ENCODE measurements at places on chromosomes 11 and 22.

DNA sequence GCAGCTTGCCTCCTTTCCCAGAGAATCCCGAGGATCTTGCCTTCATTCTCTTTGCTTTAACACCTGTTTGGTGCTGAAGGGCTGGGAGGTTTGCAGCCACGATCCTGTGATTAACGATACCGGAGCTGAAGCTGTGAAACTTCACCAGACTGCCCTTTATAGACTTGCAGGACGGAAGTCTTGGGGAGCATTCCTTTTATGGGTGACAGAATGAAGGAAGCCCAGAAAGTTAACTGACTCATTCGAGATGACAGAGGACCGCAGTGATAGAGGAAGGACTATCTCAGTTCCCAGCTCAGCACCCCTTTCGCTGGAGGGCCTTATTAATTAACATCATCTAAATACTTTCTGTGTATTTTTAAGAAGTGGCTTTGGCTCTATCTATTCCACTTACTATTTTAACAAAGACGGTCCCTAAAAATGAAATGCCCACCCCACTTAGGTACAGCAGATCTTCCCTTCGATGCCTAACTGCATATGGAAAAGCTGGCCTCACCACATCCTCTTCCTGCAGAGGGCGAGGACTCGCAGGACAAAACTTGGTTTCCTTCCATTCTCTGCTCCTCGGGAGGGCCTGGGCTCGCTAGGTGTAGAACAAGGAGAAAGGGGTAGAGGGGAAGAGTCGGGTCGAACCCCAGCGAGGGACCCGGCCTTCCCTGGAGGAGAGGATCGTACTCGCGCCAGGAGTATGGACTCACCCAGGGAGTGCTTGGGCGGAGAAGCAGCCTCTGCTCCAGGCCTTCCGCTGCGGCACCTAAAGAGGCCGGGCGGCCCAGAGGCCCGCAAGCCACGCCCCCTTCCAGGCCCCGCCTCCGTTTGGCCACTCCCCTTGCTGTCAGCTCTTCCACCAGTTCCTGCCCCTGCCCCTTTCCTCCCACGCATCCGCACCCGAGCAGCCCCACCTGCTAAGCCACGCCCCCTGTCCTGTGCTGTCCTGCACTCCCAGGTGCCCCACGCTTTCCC is 30.7 kb upstream of the USP47 start:
- DNase-seq, result no peak

GRCh38 chr11:68436162-68436888 is 24.2 kb upstream of the PPP6R3 start:
- no peak for DNase-seq

DNA sequence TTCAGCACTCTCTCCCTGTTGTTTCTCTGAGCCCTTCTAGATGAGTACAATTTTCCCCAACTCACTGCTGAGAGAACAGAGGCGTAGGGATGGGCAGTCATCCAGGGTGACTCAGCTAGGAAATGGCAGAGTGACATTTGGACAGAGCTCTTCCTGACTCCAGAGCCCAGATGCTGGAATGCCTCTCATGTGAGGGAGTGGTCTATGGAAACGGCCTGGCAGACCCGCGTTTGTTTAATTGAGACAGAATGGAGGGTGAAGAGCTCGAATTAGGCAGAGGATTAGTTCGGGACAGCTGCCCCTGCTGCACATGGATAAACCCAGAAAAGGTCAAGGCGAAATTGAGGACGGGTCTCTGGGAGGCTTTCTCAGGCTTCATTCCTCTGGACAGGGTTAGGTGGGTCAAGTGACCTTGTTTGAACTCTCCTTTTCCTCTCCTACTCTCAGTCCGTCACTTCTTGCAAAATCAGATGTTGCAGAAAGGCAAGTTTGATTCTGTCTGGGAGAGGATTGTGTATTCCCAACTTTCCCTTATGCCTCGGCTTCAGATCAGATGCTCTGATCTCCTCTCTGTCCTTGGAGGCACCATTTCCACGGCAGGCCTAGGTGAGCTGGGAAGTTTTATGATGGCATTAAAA is 7.6 kb upstream of the LMO2 start:
- DNase-seq, result no peak

- DNase-seq, result no peak
These were observed 205.1 kb downstream of the NXPE2 start for GRCh38 chr11:114883472-114883871.

GRCh38 chr11:78085972-78086371 is 6.3 kb upstream of the NDUFC2 start:
- DNase-seq, result no peak

- no peak for DNase-seq
These were observed 19.4 kb downstream of the RNF185 start for GRCh38 chr22:31179345-31179744.

DNA sequence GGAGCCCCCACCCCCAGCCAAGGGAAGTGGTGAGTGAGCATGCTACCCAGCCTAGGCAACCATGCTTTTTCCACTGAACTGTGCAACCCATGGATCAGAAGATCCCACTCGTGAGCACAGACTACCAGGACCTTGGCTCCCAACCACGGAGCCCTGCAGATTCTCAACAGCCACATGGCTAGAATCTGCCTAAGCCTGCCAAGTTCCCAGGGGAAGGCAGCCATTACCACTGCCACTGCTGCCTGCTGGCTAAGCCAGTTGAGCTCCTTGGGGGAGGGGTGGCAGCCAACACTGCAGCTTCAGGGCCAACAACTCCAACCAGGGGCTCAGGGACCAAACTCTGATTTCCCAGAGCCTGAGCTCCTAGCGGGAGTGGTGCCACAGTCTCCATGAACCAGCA is 195.8 kb downstream of the DLG2 start:
- no peak for DNase-seq

GRCh38 chr22:19172213-19173046 is 6.1 kb downstream of the SLC25A1 start:
- no peak for DNase-seq

DNA sequence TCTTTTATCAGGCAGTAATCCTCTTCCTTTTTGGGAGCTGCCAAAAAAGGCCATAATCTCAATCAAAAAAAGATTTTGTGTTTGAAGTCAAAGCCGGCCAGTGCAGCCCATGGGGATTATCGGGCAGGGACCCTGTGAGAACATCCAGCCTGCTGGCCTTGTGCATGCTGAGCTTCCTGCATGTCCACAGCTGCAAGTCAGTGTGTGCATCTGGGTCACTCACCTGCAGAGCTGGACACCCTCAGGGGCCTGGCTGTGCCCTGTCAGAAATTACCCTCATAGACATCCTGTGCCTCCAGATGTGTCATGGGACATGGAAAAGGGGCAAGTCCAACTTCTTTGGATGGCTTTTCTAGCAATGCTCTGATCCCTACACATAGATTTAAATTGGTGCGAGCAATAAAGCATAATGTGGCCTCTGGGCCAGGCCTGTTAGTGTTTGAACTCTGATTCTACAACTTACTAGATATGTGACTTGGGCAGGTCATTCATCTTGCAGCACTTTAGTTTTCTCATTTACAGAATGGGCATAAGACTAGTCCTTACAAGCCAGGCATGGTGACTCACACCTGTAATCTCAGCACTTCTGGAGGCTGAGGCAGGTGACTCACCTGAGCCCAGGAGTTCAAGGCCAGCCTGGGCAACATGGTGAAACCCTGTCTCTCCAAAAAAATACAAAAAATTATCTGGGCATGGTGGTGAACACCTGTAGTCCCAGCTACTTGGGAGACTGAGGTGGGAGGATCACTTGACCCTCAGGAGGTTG is 81.6 kb upstream of the LARGE1 start:
- no peak for DNase-seq

GRCh38 chr11:27159335-27159679 is 118.7 kb downstream of the BBOX1 start:
- DNase-seq, result no peak

- DNase-seq, result peak; percentile 59
These were observed 111.2 kb upstream of the THY1 start for GRCh38 chr11:119533921-119534736.

- no peak for DNase-seq
These were observed 16.0 kb upstream of the DKK3 start for GRCh38 chr11:12024254-12024926.

DNA sequence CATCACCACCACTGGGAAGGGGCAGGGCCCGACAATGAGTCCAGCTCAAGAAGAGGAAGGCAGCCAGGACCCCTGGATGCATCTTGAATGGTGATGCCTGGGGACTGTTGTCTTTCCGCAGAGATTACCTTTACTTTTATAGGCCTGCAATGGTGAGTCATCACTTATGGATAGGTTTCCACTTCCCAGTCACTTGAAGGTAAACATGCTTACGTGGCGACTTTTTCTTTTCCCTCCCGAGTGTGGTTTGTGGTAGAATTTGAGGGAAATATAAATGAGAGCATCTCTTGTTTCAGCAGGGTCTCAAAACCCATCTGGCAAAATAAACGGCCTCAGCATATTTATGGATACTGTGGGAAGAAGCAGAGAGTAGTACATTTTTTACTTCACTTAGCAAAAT is at the start of gene MMP13:
TSS of gene MMP13 (minus strand) at position 109 of the 400 bp plus-strand sequence. CDS start at position 82, 27 bp downstream.
- no peak for DNase-seq

DNA sequence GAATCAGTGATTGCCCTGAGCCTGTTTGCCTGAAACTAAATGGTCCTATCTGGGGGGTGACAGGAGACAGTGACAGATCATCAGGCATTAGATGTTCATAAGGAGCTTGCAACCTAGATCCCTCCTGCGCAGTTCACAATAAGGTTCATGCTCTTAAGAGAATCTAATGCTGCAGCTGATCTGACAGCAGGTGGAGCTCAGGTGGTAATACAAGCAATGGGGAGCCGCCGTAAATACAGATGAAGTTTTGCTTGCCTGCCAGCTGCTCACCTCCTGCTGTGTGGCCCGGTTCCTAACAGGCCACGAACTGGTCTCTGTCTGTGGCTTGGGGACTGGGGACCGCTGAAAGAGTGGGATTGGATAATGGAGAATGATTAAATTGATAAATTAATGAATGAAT is 14.0 kb downstream of the NOX4 start:
- DNase-seq, result no peak

- no peak for DNase-seq
These were observed 131.8 kb downstream of the UVRAG start for GRCh38 chr11:75946531-75947530.

GRCh38 chr11:118938491-118939403 is 13.0 kb upstream of the BCL9L start:
- DNase-seq, result no peak

DNA sequence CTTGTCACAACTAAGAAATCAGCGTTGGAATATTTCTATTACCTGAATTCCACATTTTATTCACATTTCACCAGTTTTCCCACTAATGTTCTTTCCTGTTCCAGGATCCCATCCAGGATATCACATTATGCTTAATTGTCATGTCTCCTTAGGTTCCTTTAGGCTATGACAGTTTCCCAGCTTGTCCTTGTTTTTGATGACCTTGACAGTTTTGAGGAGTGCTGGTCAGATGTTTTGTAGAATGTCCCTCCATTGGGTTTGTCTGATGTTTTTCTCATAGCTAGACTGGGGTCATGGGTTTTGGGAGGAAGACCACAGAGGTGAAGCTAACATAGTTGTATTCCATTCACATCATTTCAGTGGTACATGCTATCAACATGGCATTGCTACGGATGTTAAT is 80.8 kb upstream of the HEPHL1 start:
- DNase-seq, result no peak

DNA sequence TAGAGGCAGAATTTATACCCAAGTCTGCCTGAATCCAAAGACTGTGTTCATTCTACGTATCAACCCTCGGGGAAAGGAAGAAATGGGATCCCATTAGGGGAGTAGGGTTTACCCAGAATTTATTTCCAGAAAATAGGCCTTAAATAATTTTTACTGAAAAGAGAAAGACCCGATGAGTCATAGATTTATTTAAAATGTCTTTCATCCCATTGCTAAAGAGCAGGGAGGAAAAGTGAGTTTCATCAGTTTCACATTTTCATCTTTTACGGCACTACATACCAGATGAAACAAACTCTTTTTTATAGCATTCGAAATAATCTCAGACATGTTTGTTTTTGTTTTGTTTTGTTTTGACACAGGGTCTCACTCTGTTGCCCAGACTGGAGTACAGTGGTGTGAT is 31.3 kb downstream of the SLC1A2 start:
- no peak for DNase-seq

DNA sequence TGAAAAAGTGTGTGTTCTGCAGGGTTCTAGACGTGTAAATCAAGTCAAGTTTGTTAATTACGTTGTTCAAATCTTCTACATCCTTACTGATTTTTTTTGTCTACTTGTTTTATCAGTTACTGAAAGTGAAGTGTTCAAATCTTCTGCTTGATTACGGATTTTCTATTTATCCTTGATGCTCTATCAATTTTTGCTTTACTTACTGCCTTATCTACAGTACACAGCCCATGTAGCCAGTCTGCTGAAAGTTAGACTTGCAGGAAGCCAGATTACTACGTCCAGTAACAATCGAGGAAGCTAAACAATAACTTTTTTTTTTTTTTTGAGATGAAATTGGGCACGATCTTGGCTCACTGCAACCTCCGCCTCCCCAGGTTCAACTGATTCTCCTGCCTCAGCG is 15.6 kb upstream of the C11orf24 start:
- DNase-seq, result no peak

- no peak for DNase-seq
These were observed 88.0 kb upstream of the KCNQ1OT1 start for GRCh38 chr11:2787816-2788167.

- DNase-seq, result no peak
These were observed 4.4 kb downstream of the A4GALT start for GRCh38 chr22:42716221-42716620.

- no peak for DNase-seq
These were observed 88.6 kb downstream of the ST3GAL4 start for GRCh38 chr11:126444072-126444471.

GRCh38 chr22:49620003-49620556 is 207.6 kb downstream of the BRD1 start:
- no peak for DNase-seq

DNA sequence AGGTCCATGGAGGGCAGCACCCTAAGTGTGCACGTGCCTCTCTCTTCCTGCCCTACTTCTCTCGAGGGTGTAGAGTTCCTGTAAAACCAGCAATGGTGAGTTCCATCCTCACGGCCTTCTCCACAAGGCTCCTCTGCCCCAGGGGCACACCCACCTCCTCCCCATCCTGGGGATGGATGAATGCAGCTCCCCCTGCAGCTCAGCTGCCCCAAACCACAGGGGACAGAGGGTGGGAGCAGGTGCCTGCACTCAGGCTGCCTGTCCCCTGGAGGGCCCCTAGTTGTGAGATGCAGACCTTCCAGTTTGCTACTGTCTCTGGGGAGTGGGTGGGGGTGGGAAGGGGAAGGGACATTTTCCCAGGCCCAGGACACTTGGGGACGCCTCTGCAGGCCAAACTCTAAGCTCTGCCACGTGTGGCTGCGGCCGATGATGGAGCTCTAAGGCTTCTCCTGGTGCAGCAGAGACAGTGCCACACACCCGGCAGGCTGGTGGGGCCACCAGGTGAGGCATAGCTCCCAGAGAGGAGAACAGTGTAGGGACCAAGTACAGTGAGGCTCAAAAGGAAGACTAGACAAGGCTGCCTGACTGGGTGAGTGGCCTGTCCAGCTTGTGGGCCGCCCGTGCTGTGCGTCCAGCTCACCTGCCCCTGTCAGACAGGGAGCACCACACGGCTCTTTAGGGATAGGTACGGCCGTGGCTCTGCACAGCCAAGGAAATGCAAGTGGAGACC is 540.9 kb downstream of the TBC1D22A start:
- no peak for DNase-seq

GRCh38 chr22:35051013-35051535 is 14.9 kb upstream of the ISX start:
- DNase-seq, result no peak

Measured in stimulated activated naive CD8-positive, alpha-beta T cell treated with anti-CD3 and anti-CD28 coated beads, Interleukin-15, amount 100 ng/mL, for 72 hours (primary cell).